NCI-H524 treated with DMSO at 0.1 percent for 48 hours (cell line): ENCODE measurements at places on chromosomes 7 and 10.
A peak's percentile ranks its signal among the peaks of the same experiment; 100 is the strongest.

GRCh38 chr10:73907841-73908517 is 3.0 kb upstream of the PLAU start:
- no peak for DNase-seq

GRCh38 chr7:120831260-120831659 is 26.7 kb downstream of the TSPAN12 start:
- DNase-seq, result no peak

- no peak for DNase-seq
Observed at GRCh38 chr10:21334891-21335696, 190.4 kb downstream of the SKIDA1 start.

DNA sequence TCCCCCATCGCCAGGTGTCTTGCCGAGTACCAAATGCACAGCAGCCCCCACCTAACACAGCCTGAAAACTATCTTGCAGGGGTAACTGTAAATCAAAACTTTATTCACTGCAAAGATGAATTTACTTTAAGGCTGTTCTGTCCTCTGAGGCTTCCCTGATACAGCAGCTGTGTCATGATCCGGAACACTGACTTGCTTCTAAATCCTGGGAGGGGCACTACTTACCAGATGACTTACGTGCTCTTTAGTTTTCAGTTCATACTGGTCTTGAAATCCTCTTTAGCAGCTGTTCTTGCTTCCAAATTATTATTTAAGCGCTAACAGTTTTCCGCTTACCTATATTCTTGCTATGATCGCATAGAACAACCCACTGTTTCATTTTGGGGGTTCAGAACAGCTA is 4.9 kb downstream of the DYNC1I1 start:
- peak; percentile 73 for DNase-seq

GRCh38 chr7:116443101-116443523 is 56.4 kb upstream of the CAV2 start:
- no peak for DNase-seq

- no peak for DNase-seq
Observed at GRCh38 chr7:46909601-46910051, 672.3 kb downstream of the TNS3 start.

- DNase-seq, result peak; percentile 3
Observed at GRCh38 chr7:116862951-116863670, 724 bp downstream of the CAPZA2 start.

DNA sequence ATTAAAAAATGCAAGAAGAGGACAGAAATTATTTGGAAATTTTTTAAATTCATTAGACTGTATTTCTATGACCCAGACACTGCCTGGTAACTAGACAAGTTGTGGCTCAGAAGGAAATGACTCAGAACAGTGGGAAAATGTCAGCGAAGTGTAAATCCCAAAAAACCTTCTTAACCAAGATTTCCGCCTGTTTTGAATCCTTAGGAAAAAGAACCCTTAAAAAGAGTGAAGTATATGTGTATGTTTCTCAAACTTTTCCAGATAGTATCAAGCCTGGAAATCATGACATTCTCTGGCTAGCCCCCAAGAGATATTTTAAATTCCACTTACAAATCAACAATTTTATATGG is 42.7 kb upstream of the PLXNA4 start:
- DNase-seq, result no peak

GRCh38 chr7:87450706-87451105 is 24.8 kb downstream of the ABCB4 start:
- DNase-seq, result no peak

- no peak for DNase-seq
Observed at GRCh38 chr7:70571961-70572360, 560.0 kb upstream of the GALNT17 start.

DNA sequence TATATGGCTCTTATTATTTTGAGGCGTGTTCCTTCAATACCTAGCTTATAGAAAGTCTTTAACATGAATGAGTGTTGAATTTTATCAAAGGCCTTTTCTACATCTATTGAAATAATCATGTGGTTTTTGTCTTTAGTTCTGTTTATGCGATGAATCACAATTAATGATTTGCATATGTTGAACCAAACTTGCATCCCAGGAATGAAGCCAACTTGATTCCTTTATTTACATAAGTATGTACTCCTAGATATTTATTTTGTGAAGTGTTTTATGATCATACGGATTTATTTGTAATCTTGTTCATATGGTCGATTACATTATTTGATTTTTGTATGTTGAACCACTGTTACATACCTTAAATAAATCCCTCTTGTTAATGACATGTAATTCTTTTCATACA is 244.3 kb upstream of the KCND2 start:
- no peak for DNase-seq

DNA sequence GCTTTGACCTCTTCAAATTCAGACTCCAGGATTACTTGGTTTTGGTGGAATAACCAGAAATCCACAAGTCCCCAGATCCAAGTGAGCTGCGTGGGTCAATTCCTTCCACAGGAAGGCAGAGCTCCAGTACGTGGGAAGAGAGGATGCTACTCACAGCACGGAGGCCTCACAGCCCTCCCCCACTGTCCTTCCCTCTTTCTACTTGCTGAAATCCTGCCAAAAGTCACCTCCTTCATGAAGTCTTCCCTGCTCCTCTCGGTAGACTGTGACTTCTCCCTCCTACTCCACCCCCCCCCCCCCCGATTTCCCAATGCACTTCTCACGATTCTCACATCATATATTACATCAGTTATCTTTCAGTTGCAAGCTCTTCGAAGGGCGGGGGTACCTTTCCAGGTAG is 12.3 kb downstream of the CAMK2G start:
- DNase-seq, result no peak

DNA sequence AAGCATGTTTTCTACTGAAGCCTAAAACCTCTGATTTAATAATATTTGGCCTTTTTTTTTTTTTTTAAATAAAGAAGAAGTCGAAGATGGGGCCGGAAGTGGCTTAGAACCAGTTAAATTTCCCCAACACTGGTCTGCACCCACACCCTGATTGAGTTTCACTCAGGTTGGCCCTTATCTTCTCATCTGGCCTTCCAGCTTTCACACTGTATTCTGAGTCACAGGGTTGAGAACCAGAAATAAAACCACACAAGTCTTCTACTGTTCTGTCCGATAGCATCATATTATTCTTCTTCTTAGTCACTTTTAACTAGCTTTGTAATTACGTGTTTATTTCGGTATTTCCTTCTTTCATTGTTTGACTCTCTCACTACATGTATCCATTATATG is 9.9 kb downstream of the ZNF365 start:
- no peak for DNase-seq

- no peak for DNase-seq
Observed at GRCh38 chr10:80589726-80590373, 52.1 kb downstream of the SH2D4B start.

DNA sequence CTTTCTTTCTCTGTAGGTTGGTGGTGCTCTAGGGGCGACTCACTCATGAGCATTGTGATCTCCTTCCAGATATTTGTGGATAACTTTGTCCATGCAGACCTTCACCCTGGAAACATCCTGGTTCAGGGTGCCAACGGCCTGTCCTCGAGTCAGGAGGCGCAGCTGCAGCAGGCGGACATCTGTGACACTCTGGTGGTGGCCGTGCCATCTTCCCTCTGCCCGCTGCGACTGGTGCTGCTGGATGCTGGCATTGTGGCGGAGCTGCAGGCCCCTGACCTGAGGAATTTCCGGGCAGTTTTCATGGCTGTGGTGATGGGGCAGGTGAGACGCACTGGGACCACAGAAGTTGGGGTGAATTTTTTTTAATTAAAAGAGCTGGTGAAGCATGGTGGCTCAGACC is 9.6 kb upstream of the NDUFB2 start:
- DNase-seq, result no peak

DNA sequence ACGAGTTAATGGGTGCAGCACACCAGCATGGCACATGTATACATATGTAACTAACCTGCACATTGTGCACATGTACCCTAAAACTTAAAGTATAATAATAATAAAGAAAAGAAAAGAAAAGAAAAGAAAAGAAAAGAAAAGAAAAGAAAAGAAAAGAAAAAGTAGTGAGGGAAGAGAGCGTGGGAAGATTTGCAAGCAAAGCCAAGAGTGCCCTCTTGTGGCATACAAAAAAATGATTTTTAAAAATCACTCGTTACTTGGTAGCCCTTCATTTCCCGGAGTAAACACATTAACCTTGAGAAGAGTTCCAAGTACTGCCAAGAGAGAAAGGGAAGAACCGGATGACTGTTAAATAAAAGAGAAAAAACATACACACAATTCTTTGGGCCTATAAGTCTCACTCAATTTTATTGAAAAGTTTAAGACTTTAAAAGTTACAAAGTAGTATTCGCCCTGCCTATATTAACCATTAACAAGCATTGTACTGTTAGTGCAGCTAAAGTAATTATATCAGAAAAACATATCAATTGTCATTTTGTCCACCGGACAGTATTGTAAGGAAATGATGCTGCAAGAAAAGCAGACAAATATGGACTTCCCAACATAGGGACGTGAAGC is 6.2 kb upstream of the CH25H start:
- no peak for DNase-seq

GRCh38 chr7:130960208-130960988 is 226.4 kb upstream of the KLF14 start:
- no peak for DNase-seq

DNA sequence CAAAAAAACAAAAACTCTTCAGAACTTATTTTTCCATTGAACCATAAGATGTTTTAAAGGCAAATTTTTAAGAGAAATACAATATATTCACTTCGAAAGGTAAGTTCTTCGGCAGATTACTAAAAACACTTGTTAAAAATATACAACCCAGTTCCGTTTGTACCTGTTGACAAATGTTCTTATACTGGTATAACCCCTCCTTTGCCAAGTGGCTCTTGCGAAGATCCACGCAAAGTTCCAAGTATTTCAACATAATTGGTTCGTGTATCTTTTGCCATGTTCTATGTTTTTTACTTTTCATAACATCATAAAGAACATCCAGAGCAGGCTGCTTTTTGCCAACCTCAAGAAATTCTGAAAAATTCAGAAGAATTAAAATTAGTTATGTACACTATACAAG is 7.0 kb downstream of the EIF3A start:
- no peak for DNase-seq

DNA sequence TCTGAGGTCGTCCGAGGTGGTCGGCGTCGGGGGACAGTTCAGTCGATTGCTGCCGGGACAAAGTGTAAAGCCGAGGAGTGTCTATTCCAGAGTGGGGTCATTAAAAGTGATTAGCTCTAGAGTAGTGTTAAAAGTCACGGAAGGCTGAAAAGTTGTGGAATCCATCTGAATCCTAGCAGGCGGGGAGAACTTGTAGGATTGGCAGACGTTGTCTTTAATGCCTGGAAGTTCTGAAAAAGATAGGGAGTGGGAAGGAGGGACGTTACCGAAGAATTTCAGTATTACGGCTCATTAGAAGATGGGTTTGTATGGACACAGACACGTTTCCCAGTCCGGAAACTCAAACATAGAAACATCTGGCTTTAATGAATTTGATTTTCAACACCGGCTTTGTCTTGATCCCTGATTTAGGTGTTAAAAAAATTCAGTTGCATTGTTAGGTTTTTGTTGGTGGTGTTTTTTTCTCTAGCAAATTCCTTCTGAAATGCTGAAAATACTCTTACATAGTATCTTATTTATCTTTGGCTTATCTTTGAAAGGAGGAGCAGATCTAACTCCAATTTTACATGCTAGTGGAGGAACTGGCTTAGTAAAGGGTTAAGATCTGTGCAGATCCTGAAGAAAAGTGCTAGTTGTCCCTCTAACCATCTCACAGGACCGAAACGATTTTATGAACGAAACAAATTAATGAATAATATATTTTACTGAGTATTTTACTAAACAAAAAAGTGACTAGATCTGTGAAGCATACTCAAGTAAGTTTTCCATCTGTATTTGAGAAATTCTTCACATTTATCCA is 900 bp downstream of the MKLN1 start:
- no peak for DNase-seq

- no peak for DNase-seq
Observed at GRCh38 chr7:120799147-120799546, 58.8 kb downstream of the TSPAN12 start.

DNA sequence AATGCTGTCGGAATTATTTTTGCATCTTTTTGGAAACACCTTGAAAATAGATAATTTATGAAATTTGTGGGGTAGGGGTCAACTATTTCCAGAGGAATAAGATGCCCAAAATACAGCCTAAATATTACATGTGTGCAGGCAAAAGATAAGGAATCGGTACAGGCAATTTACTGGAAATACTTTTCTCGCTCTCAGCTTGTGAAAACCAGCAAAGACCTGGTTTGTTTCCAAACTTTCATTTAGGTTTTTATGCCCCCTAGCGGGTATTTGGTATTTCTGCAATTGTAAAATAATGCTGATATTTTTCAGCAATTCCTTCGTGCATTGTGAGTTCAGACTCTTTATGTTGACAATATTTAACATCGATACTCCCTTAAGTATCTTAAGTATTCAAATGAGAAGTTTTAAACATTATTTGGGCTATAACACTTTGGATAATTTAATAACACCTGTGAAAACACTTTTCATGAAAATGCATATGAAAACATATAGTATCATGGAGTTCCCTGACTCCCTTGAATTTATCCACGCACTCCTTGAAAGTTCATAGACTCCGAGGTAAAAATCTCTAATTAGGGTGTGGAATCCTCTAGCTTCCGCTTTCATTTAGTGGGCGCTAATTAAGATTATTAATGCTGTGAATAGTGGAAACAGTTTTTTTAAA is 132.4 kb downstream of the TSPAN12 start:
- peak; percentile 3 for DNase-seq

- DNase-seq, result no peak
Observed at GRCh38 chr7:118280319-118281012, 56.0 kb downstream of the ANKRD7 start.

- DNase-seq, result no peak
Observed at GRCh38 chr10:53453196-53453595, 680.6 kb upstream of the MBL2 start.

GRCh38 chr10:98878418-98878817 is 357.2 kb downstream of the HPSE2 start:
- no peak for DNase-seq

- DNase-seq, result no peak
Observed at GRCh38 chr10:130140425-130140824, 4.2 kb downstream of the GLRX3 start.

DNA sequence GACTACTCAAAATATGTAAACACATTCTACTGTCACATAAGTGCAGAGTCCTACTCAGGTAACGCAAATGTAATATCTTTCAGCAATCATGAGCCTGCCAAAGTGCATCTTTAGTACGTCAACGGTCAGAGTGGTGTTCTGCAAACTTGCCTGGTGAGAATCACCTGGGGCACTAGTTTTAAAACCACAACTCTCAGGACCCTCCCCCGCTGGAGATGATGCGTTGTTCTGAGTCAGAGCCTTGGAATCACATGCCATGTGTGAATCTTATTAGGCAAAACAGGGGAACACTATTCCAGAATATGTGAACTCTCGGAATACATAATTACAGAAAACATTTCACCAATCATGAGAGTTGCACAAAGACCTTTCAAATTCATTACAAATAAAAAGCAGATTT is 115.7 kb downstream of the TPK1 start:
- no peak for DNase-seq
